HTR-8/SVneo (cell line): ENCODE measurements at places on chromosomes 7 and 10.

DNA sequence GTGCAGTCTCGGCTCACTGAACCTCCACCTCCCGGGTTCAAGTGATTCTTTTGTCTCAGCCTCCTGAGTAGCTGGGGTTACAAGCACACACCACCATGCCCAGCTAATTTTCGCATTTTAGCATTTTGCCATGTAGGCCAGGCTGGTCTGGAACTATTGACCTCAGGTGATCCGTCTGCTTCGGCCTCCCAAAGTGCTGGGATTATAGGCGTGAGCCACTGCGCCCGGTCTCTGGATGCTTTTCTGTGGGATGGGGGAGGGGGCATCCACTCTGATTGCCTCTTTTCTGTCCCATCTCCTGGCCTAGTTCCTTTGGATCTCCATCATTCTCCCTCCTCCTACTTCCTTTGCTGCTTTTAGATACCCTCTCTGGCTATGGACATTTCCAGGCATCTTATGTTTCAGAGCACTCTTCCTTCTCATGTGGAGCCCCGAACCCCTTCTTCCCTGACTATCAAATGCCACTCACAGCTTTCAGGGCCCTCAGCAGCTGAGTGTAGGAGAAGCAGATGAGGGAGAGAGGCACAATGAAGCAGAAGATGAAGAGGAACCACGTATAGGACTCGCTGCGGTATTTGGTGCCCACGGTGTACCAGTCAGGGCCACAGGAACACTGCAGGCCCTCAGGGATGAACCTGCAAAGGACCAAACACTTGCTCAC is 1.4 kb downstream of the OPN1SW start:
- no peak for DNase-seq

DNA sequence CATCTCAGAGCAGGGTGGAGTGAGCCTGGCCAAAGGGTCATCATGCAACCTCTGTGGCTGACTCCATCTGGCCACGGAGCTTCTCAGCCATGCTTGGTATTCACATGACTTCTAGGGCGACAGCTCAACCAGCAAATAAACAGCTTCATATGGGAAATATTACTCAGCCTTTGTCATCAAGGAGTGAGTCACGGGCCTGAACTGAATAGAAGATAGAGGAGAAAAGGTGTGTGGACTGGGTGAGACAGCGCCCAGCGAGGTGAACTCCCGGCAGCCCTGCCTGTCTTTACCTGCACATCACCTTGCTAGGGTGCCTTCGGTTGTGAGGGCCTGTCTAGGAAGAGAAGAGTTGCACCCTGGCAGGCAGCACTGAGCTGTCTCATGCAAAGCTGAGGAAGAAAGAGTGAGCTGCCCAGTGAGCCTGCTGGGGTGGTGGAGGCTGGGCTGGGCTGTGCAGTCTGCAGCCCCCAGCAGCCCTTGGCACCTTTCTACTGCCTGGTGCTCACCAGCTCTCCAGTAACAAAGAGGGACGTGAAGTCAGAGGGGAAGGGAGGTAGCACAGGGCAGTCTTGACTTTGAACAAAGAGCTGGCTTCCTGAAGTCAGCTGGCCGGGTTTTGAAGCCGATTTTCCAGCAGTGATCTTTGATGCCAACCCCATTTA is 114.2 kb downstream of the EGFR start:
- peak; percentile 78 for DNase-seq

- DNase-seq, result no peak
Observed at GRCh38 chr7:143385891-143386781, 5.0 kb downstream of the ZYX start.

GRCh38 chr7:3558400-3558799 is 257.3 kb downstream of the SDK1 start:
- DNase-seq, result no peak

DNA sequence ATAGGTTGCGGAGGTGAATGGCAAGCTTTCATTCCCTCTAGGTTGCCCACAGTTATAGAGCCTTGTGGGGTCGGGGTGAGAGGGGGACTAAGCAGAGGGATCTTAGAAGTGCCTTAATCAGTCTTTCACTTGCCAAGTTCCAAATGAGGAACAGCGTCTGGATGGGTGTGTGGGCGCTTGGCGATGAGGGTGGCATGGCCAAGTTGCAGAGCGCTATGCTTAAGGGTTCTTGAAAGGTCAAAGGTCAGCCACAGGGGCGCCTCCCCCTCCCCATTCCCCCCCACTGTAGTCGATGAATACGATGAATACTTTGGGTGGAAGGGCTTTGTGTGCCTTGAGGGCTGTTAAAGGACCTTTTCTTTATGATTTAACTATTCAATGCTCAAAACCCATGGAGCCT is 185.0 kb downstream of the TCF7L2 start:
- DNase-seq, result no peak

GRCh38 chr7:36015733-36016132 is 137.3 kb upstream of the EEPD1 start:
- peak; percentile 49 for DNase-seq

DNA sequence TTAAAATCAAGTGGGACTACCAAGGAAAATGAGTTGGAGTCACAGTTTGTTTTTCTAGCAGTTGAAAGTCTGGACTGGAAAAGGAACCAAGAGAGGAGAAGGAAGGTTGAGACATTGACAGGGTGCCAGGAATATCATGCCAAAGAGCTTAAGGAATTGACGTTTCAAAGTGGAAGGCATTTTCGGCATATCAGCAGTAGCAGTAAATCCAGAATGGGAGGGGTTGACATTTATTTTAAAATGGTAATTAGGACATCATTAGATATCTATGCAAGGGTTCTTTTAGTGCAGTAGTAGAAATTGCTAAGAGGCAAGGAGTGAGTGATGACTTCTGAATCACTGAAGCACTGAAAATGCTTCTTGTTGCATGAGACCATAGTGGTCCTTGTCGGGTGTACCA is 335.9 kb upstream of the PLXDC2 start:
- DNase-seq, result no peak

DNA sequence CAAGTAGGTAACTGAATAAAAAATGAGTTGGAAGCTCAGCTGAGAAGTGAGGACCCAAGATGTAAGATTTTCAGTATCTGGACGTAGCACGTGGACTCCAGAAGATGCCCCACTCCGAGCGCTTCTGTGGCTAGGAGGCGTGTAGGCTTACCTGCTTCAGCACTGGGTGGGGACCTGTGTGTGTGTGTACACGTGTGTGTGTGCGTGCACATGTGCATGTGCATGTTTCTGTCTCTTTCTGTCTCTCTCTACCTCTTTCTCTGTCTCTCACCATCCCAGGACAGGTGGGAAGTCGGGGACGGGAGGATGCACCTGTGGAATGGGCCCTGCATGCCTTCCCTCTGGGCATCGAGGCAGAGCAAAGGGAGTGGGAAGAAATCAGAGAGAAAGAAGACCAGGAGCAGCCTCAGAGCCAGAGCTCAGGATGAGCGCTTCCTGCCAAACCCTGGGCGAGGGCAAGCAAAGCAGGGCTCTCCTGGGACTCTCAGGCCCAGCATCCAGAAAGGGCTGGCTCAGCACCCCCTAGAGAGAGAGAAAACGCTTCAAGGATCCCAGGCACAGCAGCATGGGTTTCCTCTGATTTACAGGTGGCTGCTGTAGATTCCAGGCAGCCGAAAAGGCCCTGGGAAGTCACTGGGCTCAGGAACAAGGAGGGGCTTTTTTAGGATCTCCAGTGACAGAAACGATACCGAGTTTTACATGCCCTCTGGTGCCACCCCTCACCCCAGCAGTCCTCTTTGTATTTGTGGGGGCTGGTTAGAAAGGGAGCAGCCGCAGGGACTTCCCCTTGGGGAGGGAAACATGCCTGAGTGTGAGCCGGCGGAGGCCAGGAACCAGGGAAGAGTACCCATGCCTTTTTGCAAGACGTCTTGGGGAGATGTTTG is 28.5 kb downstream of the CXCL12 start:
- DNase-seq, result no peak

- DNase-seq, result no peak
Observed at GRCh38 chr10:7444551-7445121, 33.8 kb upstream of the SFMBT2 start.

- no peak for DNase-seq
Observed at GRCh38 chr10:60788544-60788943, 10.3 kb downstream of the CDK1 start.

GRCh38 chr10:13074563-13075451 is 25.2 kb upstream of the OPTN start:
- peak; percentile 64 for DNase-seq

GRCh38 chr7:104005197-104005596 is 15.7 kb upstream of the RELN start:
- DNase-seq, result no peak

DNA sequence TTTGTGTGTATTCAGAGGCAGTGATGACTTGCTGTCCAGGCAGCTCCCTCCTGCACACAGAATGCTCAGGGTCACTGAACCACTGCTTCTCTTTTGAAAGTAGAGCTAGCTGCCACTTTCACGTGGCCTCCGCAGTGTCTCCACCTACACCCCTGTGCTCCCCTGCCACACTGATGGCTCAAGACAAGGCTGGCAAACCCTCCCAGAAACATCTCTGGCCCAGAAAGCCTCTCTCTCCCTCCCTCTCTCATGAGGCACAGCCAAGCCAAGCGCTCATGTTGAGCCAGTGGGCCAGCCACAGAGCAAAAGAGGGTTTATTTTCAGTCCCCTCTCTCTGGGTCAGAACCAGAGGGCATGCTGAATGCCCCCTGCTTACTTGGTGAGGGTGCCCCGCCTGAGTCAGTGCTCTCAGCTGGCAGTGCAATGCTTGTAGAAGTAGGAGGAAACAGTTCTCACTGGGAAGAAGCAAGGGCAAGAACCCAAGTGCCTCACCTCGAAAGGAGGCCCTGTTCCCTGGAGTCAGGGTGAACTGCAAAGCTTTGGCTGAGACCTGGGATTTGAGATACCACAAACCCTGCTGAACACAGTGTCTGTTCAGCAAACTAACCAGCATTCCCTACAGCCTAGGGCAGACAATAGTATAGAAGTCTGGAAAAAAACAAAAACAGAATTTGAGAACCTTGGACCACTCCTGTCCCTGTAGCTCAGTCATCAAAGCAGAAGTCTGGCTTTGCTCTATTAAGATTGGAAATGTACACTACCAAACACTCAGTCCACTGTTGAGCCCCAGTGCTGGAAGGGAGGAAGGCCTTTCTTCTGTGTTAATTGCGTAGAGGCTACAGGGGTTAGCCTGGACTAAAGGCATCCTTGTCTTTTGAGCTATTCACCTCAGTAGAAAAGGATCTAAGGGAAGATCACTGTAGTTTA is 15.8 kb downstream of the SCD start:
- no peak for DNase-seq

DNA sequence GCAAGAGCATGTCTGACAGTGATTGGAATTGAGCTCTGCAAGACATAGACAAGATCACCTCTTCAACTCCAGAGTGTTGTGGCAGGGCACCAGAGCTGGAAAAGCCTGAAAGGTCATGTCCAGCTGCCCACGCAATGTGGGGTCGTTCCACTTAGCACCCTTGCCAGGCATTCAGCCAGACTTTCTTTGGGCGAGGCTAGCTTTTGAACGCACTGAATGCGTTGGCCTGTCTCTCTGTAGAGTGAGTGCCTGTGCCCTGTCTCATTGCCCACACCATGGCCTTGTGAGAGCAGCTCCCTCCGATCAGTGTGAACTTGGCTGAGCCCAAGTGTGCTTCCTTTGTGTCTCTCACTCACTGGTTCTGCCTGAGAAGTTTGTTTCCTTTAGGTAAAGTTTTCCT is 23.3 kb downstream of the UBTD1 start:
- DNase-seq, result no peak

GRCh38 chr10:51086710-51087109 is 12.4 kb downstream of the PRKG1 start:
- DNase-seq, result no peak

DNA sequence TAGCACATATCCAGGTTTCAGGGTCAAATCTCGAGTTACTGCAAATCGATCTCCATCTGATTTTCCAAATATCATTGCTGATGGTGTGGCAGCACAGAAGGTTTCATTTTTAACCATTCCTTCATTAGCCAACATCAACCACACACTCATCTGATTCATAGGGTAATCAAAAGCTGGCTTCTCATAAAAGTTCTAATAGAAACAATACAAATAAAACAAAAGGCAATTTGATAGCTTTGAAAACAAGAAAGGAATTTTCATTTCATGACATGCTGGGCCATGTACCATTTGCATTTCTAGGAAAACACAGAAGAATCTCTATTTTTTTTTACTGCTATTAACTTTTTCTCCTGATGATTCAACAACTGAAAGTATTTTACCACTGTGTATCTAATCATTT is 147.7 kb upstream of the SLC26A5 start:
- no peak for DNase-seq
